ENCODE measurements at places on chromosomes 2 and 18. TPM values are rescaled to one million over a fixed set of nuclear protein-coding genes. Genes with fewer than 3 reads are reported as not detected.

UGT1A3 gene
- not detected for total RNA-seq

RAX gene
- not detected for total RNA-seq

TRIM43 gene
- total RNA-seq = not detected

ALPG gene
- not detected for total RNA-seq

ANKRD30B gene
- under 0.01 TPM for total RNA-seq

UGT1A1 gene
- total RNA-seq = not detected

CCBE1 gene
- total RNA-seq = 21.7 TPM

LAMA1 gene
- 55.3 TPM for total RNA-seq

PHOSPHO2 gene
- 1.9 TPM for total RNA-seq

USP40 gene
- total RNA-seq = 38.1 TPM

TMEM17 gene
- total RNA-seq = 1.8 TPM

MYL1 gene
- total RNA-seq = not detected

AQP12B gene
- total RNA-seq = not detected

REG3A gene
- not detected for total RNA-seq

PLA2R1 gene
- 10.0 TPM for total RNA-seq

OTOS gene
- not detected for total RNA-seq

GKN1 gene
- not detected for total RNA-seq

OSBPL6 gene
- 1.1 TPM for total RNA-seq

All from smooth muscle cell of bladder (primary cell).